ENCODE measurements at places on chromosomes 6 and 20.

- DNase-seq: no peak
Measured at GRCh38 chr6:162856885-162857284, 129.1 kb downstream of the PACRG start.

GRCh38 chr6:82396964-82397751, 33.5 kb downstream of the TPBG start:
- DNase-seq: no peak

GRCh38 chr20:9918348-9918747, 79.5 kb upstream of the PAK5 start:
- no peak for DNase-seq

DNA sequence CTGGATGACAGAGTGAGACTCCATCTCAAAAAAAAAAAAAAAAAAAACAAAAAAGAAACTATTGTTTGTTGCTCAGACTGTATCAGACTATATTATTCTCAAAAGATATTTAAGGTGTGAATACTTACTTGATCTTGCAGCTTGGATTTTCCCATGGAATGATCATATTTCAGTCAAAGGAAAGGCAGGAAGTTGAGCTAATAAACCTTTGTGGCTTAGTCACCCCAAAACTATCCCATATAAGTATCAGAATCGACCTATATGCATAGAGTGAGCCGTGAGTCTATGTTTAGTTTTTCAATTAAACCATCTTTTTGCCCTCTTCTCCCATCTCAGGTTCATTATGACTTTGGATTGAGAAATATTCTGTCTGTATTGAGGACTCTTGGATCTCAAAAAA, 152.6 kb downstream of the DNAH8 start:
- DNase-seq: no peak
